ENCODE measurements at places on chromosomes 5 and 9.

- DNase-seq: no peak
Observed at GRCh38 chr5:79992891-79993657, 2.0 kb upstream of the MTX3 start.

DNA sequence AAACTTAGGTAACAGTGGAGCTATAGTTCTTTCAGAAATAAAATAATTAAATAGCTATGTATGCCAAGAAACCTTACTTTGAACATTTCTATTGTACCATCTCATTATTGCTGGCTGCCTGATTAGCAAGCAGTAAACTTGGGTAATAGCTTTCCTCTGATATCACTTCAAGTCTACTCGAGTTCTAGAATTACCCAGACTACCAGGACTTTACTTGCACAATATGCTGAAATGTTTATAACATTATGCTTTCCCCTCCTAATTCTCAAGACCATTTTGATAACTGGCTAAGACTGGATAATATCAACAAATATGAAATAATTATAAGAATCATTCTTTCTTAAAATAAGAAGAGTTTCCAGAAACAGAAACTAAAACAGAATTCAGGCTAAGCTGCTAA lies 512.6 kb downstream of the RAB3C start:
- DNase-seq: no peak

- no peak for DNase-seq
Observed at GRCh38 chr5:76805821-76806505, 12.9 kb upstream of the F2RL1 start.

DNA sequence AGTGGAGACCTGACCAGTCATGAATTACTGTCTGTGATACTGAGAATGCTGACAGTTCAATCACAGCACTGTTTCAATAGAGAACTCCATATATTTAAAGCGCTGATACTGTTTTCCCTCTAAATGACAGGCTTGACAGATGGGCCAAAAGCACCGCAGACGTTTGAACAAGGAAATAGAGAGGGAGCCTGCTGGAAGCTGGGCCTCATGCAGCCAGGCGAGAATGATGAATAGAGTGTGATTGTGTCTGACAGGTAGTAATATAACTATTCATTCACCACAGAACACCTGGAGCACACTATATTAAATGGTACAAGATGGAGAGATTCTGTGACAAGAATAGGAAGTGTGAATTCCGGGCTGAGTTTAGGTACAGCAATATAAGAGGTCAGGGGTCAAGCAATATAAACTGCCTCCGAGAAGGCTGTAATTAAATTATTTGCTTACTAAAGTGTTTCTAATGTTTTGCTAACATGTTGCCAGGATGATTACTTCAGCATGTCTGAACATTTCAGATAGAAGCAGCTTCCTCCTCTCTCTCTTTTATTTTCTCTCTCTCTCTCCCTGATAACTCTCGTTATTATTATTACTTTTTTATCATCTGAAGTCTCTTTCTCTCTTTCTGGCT lies 297.7 kb downstream of the CSNK1G3 start:
- no peak for DNase-seq

- no peak for DNase-seq
Observed at GRCh38 chr5:107652408-107652807, 18.3 kb downstream of the EFNA5 start.

GRCh38 chr5:117748336-117748735 lies 1173.7 kb upstream of the SEMA6A start:
- DNase-seq: no peak

DNA sequence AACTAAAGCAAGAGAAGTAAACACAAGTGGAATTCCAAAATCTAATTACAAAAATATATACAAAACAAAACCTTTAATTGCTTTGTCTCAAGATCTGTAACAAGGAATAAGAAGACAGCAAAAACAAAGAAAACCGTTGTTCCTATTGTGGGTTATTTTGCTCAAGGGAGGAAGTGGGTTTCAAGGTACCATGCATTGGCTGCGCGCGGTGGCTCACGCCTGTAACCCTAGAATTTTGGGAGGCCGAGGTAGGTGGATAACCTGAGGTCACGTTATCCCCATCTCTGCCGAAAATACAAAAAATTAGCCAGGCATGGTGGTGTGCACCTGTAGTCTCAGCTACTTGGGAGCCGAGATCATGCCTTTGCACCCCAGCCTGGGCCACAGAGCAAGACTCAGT lies 12.1 kb upstream of the IQGAP2 start:
- no peak for DNase-seq

DNA sequence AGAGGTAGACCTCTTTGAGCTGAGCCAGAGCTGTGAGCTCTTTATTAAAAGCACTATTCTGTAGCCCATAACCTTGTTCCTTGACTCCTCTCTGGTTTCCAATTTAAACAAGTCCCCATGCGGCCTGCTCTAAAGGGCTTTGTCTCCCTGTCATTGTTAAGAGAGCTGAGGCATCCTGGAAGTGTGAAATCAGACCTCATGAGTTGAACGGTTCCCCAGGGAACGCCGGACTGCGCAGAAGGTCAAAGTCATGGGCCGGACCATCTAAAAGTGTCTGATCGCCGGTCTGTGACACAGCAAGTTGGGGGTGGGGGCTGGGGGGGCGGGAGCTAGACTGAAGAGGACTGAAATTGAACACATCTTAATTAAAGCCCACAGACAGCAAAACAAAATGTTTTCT lies 265.8 kb downstream of the SLF1 start:
- no peak for DNase-seq

DNA sequence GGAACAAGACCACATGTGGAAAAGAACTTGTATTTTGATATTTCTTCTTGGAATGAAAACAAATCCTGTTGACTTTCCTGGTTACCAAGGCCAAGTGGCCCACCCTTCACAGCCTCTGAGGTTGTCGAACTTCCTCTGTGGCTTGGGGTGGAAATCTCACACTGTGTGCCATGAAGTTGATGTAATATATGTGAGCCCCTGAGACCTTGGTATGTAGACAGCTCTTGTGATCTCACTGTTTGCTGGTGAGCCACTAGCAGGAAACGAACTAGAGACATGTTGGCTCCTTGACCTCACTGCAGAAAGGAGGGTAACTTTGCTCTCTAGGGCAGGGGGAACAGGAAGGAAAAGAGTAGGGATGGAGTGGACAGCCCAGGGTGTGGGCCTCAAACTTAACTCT lies 159.4 kb downstream of the ARHGAP26 start:
- DNase-seq: no peak

DNA sequence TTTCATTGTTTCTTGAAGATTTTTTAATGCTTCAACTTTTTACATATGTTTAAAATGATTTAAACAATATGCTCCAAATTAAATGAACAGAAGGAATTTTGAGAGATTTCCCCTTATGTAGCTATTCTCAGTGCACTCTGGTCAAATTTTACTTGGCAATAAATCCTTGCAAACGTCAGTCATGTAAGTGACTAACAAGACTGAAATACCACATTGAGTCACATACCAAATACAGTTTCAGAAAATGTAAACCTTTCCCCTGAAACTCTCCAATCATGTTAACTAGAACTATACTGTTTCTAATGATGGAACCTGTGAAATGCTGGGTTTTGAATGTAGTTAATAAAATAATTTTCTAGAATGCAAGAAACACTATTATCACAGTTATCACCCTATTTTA lies 29.6 kb downstream of the SAR1B start:
- DNase-seq: no peak
